LHCN-M2 (cell line): ENCODE measurements at places on chromosomes 2 and 18. TPM values are rescaled to one million over a fixed set of nuclear protein-coding genes. Genes with fewer than 3 reads are reported as not detected.

DNA sequence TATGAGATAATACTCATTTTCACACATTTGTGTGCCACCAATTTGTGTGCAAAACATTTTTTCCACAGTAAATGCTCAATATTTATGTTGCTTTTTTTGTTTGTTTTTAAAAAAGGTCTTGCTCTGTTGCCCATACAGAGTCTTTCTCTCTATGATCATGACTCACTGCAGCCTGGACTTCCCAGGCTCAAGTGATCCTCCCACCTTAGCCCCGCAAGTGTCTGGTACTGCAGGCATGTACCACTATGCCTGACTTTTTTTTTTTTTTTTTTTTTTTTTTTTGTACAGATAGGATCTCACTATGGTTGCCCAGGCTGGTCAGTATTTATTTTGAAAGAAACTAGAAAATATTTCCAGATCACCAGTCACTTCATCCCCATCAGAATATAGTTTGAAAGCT is 297.8 kb upstream of the GYPC start:
- DNase-seq, result no peak

- DNase-seq, result no peak
These were observed 385.4 kb upstream of the CDH7 start for GRCh38 chr18:65365245-65365980.

The ZNF385B gene
- 0.13 and 0.17 TPM in 2 replicates for total RNA-seq

The LGALSL gene
- total RNA-seq, result 0.17 and 0.26 TPM in 2 replicates

The CHN1 gene
- total RNA-seq, result 61.4 and 61.7 TPM in 2 replicates

- DNase-seq, result no peak
These were observed 95.2 kb downstream of the POLE4 start for GRCh38 chr2:75053484-75054112.

DNA sequence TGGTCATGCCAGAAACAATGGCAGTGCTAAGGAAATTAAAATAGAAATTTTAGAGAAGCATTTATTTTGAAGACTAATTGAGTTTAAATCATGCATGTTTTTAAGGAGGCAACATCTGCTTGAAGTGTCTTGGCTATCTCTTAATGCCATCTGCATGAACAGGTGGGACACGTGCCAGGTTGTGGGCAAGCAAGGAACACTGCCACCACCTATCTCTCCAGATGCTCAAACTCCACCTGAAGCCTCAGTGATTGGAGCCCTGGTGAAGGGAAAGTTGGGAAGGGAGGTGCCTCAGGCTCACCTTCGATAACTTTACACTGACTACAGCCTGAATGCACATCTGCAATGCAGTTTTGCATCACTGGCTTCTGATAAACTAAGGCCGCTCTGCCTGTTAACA is 91.5 kb downstream of the TPGS2 start:
- DNase-seq, result no peak

The LIMS3 gene
- total RNA-seq, result 4.5 and 20.6 TPM in 2 replicates

DNA sequence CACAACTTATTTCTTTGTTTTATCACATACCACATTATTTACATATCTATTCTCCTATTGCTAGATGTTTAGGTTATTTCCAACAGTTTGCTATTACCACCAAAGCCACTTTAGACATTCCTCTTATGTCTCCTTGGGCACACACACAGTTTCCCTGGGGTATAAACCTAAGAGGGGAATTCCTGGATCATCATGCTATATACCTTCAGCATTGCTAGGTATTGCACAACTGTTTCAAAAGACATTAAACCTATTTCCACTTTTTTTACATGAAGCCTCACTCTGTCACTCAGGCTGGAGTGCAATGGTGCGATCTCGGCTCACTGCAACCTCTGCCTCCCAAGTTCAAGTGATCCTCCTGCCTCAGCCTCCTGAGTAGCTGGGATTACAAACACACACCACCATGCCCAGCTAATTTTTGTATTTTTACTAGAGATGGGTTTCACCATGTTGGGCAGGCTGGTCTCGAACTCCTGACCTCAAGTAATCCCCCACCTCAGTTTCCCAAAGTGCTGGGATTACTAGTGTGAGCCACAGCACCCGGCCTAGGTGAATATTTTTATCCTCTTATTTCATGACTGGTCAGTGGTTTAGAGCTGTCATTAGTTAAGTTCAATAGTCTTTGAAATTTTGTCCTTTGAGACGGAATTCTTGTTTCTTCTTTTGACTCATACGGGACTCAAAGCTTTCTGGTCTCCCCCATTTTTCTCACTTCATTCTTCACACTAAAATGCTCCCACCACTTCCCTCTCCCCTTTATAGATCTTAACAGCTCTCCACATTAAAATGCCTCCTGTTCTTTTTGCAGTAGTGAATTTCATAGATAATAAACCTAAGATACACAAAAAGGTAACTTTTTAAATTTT is 30.3 kb downstream of the SULT1C4 start:
- DNase-seq, result no peak

- DNase-seq, result no peak
These were observed 195.5 kb downstream of the L3MBTL4 start for GRCh38 chr18:6219116-6219717.

The FBLN7 gene
- 4.4 and 5.1 TPM in 2 replicates for total RNA-seq
